ENCODE measurements at places on chromosomes 11 and 22.
A peak's percentile ranks its signal among the peaks of the same experiment; 100 is the strongest.

- DNase-seq = no peak
Measured at GRCh38 chr11:132556316-132556715, 976.0 kb downstream of the OPCML start.

DNA sequence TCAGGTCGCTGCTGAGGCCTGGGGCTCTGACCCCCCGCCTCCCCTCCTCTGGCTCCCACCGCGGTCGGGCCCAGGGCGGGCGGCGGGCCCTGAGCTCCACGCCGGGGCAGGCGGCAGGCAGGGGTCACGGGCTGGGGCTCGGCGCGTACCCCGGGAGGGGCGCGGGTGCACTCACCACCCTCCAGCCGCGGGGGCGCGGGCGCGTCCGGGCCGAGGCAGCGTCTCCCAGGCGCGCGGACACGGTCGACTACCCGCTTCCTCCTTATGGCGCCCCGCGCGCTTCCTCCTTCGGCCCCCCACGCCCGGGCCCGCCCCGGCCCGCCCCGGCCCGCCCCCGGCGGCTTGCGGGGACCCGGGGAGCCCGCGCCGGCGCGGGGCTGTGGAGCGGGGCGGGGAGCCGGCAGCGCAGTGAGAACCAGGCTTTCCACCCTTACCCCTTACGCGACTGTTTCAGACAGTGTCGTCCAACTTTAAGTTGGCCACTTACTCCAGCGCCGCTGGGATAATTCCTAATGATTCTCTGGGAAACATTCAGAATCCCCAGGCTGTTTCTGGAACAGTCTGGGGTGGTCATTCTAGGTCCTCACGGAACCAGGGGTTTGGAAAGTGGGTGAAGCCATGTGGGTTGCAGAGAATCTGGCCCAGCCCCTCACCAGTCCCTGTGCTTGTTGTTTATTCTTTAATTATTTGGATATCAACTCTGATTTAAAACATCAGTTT, at the start of gene BID:
Gene BID, minus strand, starts transcription at position 264 of the 720 bp plus-strand sequence. CDS start 24,353 bp downstream, outside the sequence.
- no peak for DNase-seq

- DNase-seq = no peak
Measured at GRCh38 chr11:84594602-84595001, 1032.5 kb downstream of the DLG2 start.

DNA sequence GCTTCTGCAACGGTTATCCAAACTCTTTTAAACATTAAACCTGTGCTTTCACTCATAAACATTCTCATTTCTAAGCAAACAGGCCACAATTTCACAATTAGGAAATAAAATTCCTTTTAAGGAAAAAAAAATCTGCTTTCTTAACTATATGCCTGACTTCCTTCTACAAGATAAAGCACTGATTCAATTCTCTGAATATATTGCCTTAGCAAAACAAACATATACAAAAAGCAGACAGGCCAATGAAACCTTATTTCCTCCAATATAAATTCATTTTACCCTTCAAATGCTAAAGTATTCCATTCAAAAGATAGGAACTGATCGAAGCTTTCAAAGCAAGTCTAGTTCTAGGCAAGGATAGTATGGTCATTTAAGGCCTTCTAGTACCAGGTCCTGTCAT, 76.7 kb downstream of the PHF21A start:
- no peak for DNase-seq

GRCh38 chr22:47375621-47376321, 613.3 kb downstream of the TBC1D22A start:
- no peak for DNase-seq

DNA sequence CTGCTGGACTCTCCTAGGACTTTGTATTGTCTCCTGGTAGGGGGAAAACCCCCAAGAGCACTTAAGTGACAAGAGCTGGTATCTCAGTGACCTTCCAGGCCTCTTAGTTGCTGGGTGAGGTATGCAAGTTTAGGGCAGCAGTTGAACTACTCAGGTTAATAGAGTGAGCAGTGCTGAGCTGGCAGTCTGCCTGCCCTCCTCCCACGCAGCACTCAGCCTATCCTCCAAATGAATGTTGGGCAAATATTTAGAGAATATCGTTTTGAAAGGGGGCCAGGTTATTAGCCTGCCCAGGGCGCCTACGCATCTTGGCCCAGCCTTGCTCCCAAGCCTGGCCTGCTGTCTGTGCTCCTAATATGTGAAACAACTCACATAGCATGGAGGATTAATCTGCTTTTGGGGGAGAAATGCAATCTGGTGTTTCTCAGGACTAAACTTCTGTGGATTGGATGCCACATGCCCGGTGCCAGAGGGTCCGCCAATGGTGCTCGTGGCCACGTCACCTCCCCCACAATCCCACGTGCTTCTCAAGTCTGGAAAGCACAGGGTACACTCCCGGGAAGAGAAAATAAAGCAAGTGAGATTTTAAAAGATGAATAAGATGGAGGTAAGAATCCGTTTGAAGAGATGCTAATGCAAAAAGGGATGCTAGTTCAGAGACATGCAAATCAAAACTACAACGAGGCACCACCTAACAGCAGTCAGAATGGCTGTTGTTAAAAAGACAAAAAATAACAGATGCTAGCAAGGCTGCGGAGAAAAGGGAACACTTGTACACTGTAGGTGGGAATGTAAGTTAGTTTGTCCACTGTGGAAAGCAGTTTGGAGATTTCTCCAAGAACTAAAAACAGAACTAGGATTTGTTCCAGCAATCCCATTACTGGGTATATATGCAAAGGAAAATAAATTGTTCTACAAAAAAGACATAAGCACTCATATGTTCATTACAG, 67.7 kb downstream of the SPON1 start:
- peak; percentile 93 for DNase-seq

DNA sequence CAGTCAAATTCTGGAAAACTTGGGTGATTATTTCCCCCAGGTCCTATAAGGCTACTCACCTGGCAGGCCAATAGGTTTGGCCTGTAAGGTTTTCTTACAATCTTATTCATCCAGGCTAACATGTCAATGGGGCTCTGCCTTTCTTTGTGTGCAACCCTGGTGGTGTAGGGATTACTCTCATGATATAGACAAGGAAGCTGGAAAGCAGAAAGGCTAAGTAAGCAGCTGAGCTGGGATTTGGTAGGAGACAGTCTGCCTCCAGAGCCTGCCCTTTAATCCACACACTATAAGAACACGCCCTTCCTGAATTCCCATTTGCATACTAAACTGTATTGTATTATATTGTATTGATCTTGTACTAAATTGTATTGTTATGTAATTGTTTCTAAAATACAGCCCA, 373.3 kb upstream of the CCDC90B start:
- DNase-seq = no peak

DNA sequence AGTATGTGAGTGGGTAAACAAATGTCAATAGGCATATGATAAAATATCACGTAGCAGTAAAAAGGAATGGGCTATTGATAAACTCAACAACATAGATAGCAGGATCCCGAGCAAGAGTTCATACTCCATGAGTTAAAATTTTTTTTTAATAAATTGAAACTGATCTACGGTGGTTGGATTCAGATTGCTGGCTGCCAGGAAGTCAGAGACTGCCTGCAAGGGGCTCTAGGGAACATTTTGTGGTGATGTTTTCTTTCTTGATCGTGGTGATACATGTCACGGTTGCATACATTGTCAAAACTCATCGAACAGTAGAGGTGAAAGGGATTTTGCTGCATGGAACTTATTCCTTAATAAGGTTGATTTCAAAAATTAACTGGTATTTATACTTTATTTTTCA, 62.6 kb upstream of the WNT7B start:
- no peak for DNase-seq

DNA sequence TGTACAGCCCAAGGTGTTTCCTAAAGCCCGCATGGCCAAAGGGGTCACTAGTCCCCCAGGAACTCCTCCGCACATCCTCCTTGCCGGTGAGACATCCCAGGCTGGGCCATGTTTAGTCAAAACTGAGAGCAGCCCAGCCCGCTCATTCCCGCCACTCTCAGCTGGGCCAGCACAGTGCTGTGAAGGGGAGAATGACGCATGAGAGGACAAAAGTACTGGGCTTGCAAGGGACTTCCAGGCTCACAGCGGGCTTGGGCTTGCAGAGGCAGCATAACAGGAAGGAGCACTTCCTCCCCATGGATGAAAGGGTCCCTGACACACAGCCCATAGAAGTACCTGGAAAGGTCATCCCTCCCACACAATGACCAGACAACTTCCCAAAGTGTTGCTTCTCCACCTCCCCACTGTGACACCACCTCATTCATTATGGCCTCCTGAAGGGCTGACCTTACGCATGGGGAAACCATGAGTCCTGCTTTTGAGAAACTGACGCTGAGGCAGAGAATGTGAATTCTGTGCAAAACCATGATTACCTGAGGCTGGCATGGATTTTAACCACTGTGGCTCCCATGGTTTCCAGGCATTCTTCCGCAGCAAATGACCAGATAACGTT, 19.1 kb downstream of the ETS1 start:
- DNase-seq = no peak

- no peak for DNase-seq
Measured at GRCh38 chr22:23225724-23226496, 45.6 kb downstream of the BCR start.
